GM12878 (cell line): ENCODE measurements at places on chromosomes 6 and 20. TPM values are rescaled to one million over a fixed set of nuclear protein-coding genes. Genes with fewer than 3 reads are reported as not detected.

GRCh38 chr6:33692760-33693158 lies 18.7 kb downstream of the UQCC2 start:
- H3K27me3 ChIP-seq = no peaks in the 10 kb centered on the region
- H3K4me3 ChIP-seq = no peak overlapping the region
- H3K4me1 ChIP-seq = peaks cover 29% of the 10 kb centered on the region
- no peak overlapping the region for H3K27ac ChIP-seq
- peaks cover 24% of the 10 kb centered on the region for H3K36me3 ChIP-seq

GRCh38 chr6:138818496-138819194 lies 22.8 kb downstream of the ECT2L start:
- H3K4me3 ChIP-seq = 0 out of 2 replicates have a peak overlapping the region, but pooled peaks have one; percentile 27
- H3K27ac ChIP-seq = peak overlapping the region; percentile 25; the same call in 1 of the 2 replicates
- H3K27me3 ChIP-seq = no peaks in the 10 kb centered on the region

GRCh38 chr20:3627476-3627875 lies 35.7 kb downstream of the GFRA4 start:
- no peak for DNase-seq
- peaks cover 4% of the 10 kb centered on the region for H3K36me3 ChIP-seq
- H3K4me3 ChIP-seq = no peak overlapping the region
- no peaks in the 10 kb centered on the region for H3K4me1 ChIP-seq
- H3K27me3 ChIP-seq = no peaks in the 10 kb centered on the region

DNA sequence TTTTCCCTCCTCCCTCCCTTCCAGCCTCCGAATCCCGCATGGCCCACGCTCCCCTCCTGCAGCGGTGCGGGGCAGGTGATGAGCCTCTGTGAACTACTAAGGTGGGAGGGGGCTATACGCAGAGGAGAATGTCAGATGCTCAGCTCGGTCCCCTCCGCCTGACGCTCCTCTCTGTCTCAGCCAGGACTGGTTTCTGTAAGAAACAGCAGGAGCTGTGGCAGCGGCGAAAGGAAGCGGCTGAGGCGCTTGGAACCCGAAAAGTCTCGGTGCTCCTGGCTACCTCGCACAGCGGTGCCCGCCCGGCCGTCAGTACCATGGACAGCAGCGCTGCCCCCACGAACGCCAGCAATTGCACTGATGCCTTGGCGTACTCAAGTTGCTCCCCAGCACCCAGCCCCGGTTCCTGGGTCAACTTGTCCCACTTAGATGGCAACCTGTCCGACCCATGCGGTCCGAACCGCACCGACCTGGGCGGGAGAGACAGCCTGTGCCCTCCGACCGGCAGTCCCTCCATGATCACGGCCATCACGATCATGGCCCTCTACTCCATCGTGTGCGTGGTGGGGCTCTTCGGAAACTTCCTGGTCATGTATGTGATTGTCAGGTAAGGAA lies at the start of gene OPRM1:
TSS of gene OPRM1 (plus strand) at position 10 of the 612 bp plus-strand sequence. CDS start at position 315, 305 bp downstream.
- no peaks in the 10 kb centered on the region for H3K27me3 ChIP-seq
- no peaks in the 10 kb centered on the region for H3K4me1 ChIP-seq
- no peaks in the 10 kb centered on the region for H3K36me3 ChIP-seq
- H3K27ac ChIP-seq = no peak within 1 kb of the TSS

Gene TCF15
- not detected in 2 replicates for total RNA-seq

GRCh38 chr6:10613077-10613476 lies 81.3 kb downstream of the C6orf52 start:
- no peaks in the 10 kb centered on the region for H3K27me3 ChIP-seq
- no peaks in the 10 kb centered on the region for H3K4me1 ChIP-seq
- H3K36me3 ChIP-seq = no peaks in the 10 kb centered on the region
- no peak overlapping the region for H3K27ac ChIP-seq

Gene PACRG
- total RNA-seq = not detected in 2 replicates

DNA sequence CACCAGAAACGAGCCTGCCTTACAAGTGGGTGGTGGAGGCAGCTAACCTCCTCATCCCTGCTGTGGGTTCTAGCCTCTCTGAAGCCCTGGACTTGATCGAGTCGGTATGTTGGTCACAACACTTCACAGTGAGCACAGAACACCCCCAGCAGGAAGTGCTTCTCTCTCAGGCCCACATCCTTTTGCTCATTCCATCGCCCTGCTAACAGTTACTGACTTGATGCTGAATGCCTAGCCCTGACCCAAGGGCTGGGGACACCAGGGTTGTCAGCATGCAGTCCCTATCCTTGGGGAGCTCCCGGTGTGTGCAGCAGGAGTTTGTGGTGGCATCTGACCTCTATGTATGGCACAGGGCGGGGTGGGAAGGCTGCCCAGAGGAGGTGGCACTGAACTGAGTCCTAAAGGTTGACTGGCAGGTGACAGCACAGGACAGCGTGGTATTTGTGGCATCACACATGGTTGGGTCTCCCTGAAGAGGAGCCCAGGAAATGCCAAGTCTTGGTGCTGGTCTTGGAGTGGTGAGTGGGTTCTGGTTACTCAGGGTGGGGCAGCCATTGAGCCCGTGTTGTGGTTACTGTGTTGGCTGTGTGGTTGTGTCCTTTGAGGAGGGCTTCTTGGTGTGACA lies 26.7 kb downstream of the GTSF1L start:
- H3K4me1 ChIP-seq = no peaks in the 10 kb centered on the region
- H3K27ac ChIP-seq = no peak overlapping the region
- peaks cover 40% of the 10 kb centered on the region for H3K36me3 ChIP-seq
- DNase-seq = no peak

DNA sequence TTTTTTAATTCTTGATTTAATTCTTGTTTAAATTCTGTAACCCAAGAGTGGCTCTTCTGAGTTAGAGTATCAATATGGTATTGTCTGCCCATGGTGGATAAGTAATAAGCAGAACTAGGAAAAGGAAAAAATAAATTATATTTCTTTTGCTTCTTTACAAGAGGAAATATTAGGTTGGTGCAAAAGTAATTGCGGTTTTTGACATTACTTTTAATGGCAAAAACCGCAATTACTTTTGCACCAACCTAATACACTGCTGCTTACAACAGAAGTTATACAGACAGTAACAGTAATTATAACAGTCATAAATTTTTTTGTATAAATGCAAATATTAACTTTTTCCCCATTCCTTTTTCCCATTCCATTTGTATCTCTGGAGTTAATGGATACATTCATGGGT lies 65.6 kb downstream of the HS3ST5 start:
- DNase-seq = no peak
- no peak overlapping the region for H3K27ac ChIP-seq
- H3K36me3 ChIP-seq = no peaks in the 10 kb centered on the region
- H3K4me1 ChIP-seq = no peaks in the 10 kb centered on the region

GRCh38 chr20:22863826-22864225 lies 171.3 kb upstream of the SSTR4 start:
- H3K27me3 ChIP-seq = no peaks in the 10 kb centered on the region
- no peak overlapping the region for H3K27ac ChIP-seq
- no peak overlapping the region for H3K4me3 ChIP-seq
- DNase-seq = no peak

GRCh38 chr20:33443512-33444239 lies at the start of gene SNTA1:
Gene SNTA1 (minus strand): TSS chr20:33443763. CDS start chr20:33443620, 143 bp downstream.
- no peaks in the 10 kb centered on the region for H3K27me3 ChIP-seq
- H3K27ac ChIP-seq = no peak within 1 kb of the TSS
- H3K36me3 ChIP-seq = no peaks in the 10 kb centered on the region
- DNase-seq = no peak
- H3K4me3 ChIP-seq = peak within 1 kb of the TSS; percentile 77

Gene PPIL6
- total RNA-seq = 0.37 TPM in 1 of 2 replicates, not detected in the other

DNA sequence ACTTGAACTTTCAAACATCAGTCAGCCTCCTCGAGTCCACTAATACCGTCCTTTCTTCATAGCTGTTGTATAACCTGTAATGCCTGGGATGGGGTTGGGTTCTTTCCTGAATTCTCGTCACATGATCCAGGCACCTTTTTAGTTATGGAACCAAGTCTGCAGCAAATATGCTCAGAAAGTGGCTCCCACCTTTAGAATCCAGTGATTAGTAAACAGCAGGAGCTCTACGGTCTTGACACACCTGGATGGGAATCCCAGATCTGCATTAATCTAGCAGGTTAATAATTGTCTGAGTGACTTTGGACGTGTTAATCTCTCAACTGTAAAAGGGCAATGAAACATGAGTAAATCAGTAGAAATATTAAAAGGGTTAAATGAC lies 729 bp upstream of the ZHX3 start:
- no peak for DNase-seq
- H3K4me1 ChIP-seq = peaks cover 3% of the 10 kb centered on the region; the same call in 1 of the 2 replicates
- H3K4me3 ChIP-seq = peak overlapping the region; percentile 84
- no peaks in the 10 kb centered on the region for H3K36me3 ChIP-seq
- no peak overlapping the region for H3K27ac ChIP-seq

DNA sequence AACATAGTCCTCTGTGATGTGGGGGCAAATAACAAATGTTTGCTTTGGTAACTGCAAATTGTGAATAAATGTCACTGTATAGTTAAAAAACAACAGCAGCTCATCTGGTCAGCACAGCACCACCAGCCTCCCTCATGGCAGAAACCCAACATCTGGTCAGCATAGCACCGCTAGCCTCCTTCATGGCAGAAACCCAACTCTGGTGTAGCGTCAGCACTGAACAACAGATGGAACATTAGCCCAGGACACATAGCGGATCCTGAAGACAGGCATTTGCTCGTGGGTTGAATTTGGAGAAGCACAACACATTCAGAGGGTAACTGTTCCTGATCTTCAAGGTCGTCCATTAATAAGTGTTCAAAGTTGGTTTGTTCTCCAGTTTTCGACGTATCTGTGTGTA lies 265.9 kb downstream of the DLL1 start:
- no peak overlapping the region for H3K4me3 ChIP-seq
- DNase-seq = no peak
- no peaks in the 10 kb centered on the region for H3K4me1 ChIP-seq
- no peak overlapping the region for H3K27ac ChIP-seq

DNA sequence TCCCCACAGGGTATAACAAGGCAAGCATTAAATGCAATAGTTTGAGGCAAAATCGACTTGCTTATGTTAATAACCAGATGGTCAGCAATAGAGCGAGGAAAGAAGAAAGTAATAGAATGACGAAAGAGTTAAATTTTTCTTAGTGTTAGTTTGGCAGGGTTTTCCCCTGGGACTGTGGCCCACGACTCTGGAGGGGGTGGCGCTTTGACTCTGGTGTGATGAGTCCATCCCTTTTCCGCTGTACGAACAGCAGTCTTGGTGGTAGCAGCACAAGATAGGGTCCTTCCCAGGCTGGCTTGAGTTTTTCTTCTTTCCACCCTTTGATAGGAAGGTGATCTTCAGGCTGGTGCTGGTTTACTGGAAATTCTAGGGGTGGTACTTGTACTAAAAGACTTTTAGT lies 69.2 kb upstream of the GMDS start:
- H3K27ac ChIP-seq = no peak overlapping the region
- no peaks in the 10 kb centered on the region for H3K36me3 ChIP-seq
- H3K4me1 ChIP-seq = no peaks in the 10 kb centered on the region
- no peak for DNase-seq
- H3K4me3 ChIP-seq = no peak overlapping the region

DNA sequence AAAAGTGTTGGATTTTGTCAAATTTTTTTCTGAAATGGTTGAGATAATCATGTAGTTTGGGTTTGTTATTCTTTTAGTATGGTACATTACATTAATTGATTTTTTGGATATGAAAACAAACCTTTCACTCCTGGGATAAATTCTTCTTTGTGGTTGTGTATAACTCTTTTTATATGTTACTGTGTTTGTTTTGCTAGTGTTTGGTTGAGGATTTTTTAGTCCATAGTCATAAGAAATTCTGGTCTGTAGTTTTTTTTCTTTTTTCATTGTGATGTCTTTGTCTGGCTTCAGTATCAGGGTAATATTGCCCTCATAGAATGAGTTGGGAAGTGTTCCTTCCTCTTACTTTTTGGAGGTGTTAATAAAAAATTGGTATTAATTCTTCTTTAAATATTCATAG lies 122.2 kb upstream of the ATXN1 start:
- H3K4me3 ChIP-seq = no peak overlapping the region
- H3K36me3 ChIP-seq = no peaks in the 10 kb centered on the region
- no peaks in the 10 kb centered on the region for H3K4me1 ChIP-seq
- no peaks in the 10 kb centered on the region for H3K27me3 ChIP-seq

Gene PTGIS
- total RNA-seq = 0.10 and 0.13 TPM in 2 replicates

DNA sequence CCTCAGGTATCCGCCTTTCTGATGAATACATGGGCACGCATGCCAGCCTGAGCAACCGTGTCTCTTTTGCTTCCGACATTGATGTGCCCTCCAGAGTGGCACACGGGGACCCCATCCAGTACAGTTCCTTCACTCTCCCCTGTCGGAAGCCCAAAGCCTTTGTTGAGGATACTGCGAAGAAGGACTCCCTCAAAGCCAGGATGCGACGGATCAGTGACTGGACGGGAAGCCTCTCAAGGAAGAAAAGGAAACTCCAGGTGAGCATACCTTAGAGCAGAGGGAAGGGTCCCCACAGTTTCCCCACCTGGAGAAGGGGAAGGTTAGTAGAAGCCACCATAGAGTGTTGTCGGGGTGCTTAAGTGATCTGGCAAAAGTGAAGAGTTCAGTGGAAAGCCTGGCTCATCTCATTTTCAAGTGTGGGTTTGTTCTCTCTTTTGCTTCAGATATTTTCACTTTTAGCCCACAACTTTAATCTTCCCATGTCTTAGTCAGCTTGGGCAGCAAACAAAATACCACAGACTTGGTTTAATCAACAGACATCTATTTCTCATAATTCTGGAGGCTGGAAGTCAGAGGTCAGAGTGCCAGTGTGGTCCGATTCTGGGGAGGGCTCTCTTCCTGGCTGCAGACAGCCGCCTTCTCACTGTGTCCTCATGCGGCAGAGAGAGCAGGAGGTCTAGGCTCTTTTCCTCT lies 133.5 kb upstream of the CLDN20 start:
- no peak for DNase-seq
- no peaks in the 10 kb centered on the region for H3K4me1 ChIP-seq
- no peak overlapping the region for H3K4me3 ChIP-seq
- no peaks in the 10 kb centered on the region for H3K36me3 ChIP-seq
- H3K27ac ChIP-seq = no peak overlapping the region

DNA sequence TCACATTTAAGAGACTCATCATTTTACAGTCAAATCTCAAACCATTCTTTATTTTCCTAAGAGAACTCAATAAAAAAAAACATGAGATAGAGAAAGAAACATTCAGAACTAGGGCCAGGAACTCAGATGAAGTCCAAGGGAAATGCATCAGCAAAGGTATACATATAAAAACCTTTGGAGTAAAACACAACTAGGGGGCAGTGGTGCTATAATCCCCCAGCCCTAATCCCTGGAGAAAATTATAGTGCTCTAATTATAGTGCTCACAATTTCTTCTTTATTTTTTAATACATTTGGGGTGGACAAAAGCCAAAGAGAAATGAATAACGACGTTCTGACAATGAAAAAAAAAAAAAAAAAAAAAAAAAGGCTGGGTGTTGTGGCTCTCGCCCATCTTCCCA lies 100.6 kb upstream of the EMILIN3 start:
- H3K4me3 ChIP-seq = no peak overlapping the region
- DNase-seq = no peak
- peaks cover 4% of the 10 kb centered on the region; the same call in 1 of the 2 replicates for H3K4me1 ChIP-seq
- no peak overlapping the region for H3K27ac ChIP-seq
- H3K27me3 ChIP-seq = no peaks in the 10 kb centered on the region

GRCh38 chr6:10684618-10685017 lies 9.8 kb downstream of the C6orf52 start:
- no peak for DNase-seq
- no peaks in the 10 kb centered on the region for H3K4me1 ChIP-seq
- H3K36me3 ChIP-seq = no peaks in the 10 kb centered on the region
- H3K27ac ChIP-seq = no peak overlapping the region
- H3K27me3 ChIP-seq = no peaks in the 10 kb centered on the region
